Mesenteric fat pad (tissue), 1 donor: ENCODE measurements at places on chromosomes 1 and 21.

DNA sequence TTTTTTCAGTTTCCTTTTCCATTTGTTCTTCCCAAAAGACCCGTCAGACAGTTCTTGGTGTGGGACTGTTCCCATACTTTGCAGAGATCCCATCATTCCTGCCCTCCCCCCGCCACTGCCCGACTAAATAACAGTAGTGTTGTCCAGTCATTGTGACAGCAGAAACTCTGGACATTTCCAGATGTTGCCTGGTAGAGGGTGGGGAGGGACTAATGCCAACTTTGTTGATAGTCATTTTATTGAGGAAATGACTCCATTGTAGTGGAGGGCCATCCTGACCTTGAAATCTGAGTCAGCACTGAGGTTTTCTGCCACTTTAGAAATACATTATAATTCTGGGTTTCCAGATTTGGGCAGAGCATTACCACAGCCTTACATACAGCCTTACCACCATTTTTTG, 85.4 kb downstream of the CEP350 start:
- no peak for DNase-seq

DNA sequence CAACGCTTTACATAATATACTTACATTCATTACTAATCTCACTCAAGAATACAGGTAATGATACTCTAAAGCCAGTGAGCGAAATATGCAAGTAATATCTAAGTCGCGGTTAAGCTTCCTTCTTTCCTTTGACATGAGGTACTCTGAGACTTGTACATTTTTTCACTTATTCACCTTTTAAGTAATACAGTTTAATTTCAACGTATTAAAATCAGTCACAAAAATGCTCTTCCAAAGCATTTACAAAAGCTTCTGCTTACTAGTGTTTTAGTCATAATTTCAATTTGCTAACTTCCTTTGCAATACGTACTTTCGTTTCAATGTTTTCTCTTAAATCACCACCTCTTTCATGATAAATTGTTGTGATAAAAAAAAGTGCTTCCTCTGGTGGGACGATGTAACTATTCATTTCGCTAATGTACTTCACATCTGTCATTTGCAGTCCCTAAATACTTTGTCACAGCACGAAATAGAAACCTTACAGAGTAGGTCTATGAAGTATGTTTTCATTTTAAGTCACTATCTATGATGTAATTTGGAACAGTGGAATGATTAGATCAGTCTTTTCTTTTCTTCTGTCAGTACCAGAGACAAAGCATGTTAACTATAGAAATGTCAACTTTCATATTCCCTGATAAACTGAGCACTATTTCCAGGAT, 34.0 kb upstream of the ADGRL4 start:
- no peak for DNase-seq

- no peak for DNase-seq
Observed at GRCh38 chr1:38031513-38031866, 15.1 kb downstream of the POU3F1 start.

DNA sequence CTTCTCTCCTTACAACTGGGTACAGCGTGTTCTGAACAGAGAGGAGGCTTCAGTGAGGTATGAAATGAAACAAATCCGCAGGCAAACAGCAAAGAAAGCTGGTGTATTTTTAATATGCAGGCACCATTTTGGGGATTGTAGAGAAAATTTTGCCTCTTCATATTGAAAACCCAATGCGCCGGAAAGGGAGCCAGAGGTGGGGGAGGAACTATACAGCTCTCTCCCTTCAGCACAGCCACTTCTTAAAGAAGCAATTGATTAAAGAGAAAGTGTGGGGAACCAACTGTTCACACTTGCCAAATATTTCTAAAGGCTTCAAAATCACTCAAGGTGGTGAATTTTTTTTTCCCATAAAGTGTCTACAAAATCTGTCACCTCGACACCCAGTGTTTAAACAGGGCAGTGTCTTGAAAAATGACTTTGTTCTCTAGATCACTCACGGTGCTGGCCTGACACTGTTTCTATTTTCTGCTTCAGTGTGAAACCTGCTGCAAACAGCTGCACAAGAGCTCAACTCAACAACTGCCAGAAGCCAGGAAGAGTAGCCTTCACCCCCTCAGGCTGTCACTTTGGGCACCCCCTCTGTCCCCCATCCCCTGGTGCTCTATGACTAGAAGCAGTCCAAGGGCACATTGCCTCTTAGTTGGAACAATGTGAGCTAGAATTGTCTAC, 123.8 kb upstream of the CTTNBP2NL start:
- DNase-seq, result no peak

DNA sequence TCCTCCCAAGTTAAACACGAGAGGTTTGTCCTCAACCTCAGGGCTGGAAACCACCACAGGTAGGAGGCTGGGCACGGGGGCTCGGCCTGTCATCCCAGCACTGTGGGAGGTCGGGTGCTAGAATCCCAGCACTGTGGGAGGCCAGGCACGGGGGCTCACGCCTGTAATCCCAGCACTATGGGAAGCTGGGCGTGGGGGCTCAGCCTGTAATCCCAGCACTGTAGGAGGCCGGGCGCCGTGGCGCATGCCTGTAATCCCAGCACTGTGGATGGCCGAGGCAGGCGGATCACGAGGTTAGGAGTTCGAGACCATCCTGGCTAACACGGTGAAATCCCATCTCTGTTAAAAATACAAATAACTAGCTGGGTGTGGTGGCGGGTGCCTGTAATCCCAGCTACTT, 6.7 kb upstream of the CDK11A start:
- DNase-seq, result peak; percentile 75

DNA sequence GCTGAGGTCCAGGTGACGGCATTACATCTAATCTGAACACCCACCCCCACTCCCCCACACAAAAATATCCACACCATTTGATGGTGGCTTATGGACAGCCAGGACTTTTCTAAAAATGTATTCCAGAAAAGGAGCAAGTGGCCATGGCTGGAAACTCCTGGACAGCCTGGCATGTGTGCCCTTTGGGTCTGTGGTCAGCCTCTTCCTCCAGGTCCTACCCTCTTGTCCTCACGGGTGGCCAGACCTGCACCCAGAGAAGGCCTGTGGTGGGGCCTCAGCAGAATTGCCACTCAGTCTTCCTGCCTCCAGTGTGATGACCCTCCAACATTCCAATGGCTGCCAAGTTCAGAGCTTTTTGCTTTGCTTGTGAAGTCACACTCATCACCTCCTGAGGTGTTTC, 600.6 kb downstream of the AJAP1 start:
- no peak for DNase-seq

DNA sequence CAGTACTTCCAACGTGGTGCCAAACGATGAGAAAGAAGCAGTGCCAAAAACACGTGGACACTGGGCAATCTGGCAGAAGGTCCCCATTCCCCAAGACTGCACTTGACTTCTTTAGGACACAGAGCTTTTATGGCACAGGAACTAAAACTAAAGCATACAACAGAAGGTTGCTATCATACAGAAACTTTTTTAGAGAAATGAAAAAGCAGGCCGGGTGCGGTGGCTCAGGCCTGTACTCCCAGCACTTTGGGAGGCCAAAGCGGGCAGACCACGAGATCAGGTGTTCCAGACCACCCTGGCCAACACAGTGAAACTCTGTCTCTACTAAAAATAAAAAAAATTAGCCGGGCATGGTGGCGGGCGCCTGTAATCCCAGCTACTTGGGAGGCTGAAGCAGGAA, 43.0 kb downstream of the GNB1 start:
- DNase-seq, result no peak

- no peak for DNase-seq
Observed at GRCh38 chr1:44154049-44154448, 12.6 kb upstream of the KLF18 start.

DNA sequence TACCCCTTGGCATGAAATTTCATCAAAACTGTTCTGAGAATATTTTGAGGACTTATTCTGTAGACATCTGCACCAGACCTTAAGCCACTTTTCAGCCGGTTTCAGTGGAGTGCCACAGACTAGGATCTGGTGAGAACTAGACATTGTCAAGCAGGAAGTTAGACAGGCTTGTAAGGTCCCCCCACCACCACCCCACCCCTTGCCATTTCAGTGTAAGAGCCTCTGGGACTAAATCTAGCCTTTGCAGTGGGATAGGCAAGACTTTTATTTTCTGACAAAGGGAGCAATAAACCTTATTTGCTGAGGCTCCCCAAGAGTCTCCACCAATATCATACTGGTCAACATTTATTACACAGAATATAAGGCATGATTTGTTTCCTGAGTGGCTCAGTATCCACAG, 77.9 kb upstream of the EXO1 start:
- no peak for DNase-seq

GRCh38 chr21:42002421-42002958, 7.7 kb downstream of the ZBTB21 start:
- DNase-seq, result no peak

- DNase-seq, result no peak
Observed at GRCh38 chr1:158930504-158930903, 848 bp upstream of the PYHIN1 start.

GRCh38 chr1:95554408-95554807, 320.4 kb downstream of the RWDD3 start:
- DNase-seq, result no peak
